Activated CD8-positive, alpha-beta memory T cell treated with anti-CD3 and anti-CD28 coated beads for 4 hours (primary cell): ENCODE measurements at places on chromosomes 16 and 17.

- DNase-seq = no peak
Measured at GRCh38 chr16:31327646-31328225, 27.2 kb upstream of the ITGAX start.

DNA sequence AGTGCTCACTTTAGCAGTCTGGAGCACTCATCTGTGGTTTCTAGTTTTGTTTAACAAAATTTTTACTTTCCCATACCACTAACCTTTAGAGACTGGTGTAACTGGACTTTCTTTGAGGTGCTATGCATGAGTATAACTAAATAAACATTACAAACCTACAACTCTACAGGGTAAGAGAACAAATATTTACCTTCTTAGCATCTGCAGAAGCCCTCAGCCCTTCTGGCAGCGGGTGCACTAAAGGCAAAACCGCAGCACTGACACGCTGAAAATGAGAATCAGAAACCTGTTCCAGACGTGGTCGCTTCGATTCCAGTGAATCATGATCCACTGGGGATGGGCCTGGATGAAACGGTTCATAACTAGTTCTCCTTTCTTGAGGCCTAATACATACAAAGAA lies 43.7 kb downstream of the NCOR1 start:
- no peak for DNase-seq

- DNase-seq = no peak
Measured at GRCh38 chr16:72902206-72902605, 145.7 kb downstream of the ZFHX3 start.

DNA sequence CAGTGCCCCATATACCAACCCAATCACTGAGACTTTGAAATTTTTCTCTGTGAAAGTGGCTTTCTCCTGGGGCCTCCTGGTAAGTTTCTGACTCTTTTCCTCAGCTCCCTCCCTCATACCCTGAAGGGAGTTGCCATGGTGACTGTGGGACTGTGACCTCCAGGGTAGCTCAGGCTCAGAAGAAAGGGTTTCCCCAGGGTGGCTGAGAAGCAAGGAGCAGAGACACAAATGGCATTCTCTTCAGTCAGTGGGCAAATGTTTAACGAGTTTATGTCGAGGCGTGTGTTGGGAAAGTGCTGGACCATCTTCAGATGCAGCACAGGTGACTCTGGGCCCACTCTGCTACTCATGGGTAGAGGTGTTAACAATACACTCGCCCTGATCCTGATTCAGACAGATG lies 46.8 kb downstream of the MRPS23 start:
- DNase-seq = no peak

DNA sequence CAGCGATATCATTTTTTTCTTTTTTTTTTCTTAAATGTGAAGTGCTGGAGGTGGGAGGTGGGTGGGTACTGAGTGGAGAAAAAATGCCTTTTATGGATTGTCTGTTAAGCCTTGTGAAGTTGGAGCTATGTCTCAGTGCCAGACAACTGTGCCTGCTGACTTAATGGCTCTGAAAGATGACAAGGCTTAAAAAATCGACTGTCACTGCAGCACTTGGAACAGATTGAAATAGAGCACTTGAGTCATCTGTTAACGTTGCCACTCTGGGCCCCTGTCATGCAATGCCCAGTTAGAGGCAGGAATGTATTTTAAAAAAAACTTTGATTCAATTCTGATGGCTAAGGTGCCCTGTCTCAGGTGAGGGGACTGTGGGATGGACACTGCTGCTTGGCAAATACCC lies 108.2 kb upstream of the HS3ST2 start:
- DNase-seq = no peak

GRCh38 chr17:45951403-45951802 lies 47.6 kb upstream of the STH start:
- no peak for DNase-seq

DNA sequence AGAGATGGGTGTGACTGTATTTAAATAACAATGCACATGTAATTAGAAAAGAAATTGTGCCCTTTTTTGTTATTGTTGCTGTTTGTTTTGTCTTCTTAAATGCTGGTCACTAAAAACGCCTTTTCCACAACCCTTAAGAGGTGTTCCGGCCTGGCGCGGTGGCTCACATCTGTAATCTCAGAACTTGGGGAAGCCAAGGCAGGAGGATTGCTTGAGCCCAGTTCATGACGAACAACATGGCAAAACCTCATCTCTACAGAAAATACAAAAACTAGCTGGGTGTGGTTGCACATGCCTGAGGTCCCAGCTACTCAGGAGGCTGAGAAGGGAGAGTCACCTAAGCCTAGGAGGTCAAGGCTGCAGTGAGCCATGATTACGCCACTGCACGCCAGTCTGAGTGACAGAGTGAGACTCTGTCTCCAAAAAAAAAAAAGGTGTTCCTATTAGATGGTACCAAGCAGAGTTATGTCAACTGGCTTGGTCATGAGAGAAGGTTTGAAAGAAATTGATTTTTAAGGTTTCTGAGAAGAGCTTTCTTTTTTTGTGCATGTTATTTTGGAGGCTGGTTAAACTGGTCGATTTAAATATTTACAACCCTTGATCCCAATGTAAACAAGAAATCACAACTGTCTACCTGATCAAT lies 23.5 kb upstream of the RFFL start:
- no peak for DNase-seq

- no peak for DNase-seq
Measured at GRCh38 chr17:19531780-19532501, 1.7 kb upstream of the SLC47A1 start.

GRCh38 chr17:37089956-37090355 lies 141.2 kb downstream of the AATF start:
- peak; percentile 43 for DNase-seq

- DNase-seq = no peak
Measured at GRCh38 chr17:56142325-56142724, 10.9 kb upstream of the ANKFN1 start.

DNA sequence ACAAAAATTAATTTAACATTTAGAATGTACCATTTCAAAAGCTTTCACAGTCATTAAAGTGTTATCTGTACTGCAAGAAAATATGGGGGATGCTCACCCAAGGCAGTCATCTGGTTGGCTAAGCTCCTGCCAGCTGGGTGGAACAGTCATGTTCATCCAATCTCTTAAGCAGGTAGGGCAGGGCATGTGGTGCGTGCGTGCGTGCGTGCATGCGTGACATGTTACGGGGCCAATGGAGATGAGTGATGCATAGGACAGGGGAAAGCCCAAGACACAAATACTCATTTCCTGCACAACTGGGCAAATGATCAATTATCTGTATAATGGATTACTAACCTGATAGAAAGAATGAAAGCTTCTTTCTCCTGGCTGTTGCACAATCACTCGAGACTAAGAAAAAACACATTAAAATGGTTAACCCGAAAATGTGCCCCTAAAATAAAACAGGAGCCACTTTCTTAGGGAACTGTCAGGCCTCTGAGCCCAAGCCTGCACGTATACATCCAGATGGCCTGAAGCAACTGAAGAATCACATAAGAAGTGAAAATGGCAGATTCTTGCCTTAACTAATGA lies 104.4 kb downstream of the MYO1D start:
- DNase-seq = no peak

GRCh38 chr17:63349478-63350000 lies 96.6 kb downstream of the CYB561 start:
- DNase-seq = no peak

DNA sequence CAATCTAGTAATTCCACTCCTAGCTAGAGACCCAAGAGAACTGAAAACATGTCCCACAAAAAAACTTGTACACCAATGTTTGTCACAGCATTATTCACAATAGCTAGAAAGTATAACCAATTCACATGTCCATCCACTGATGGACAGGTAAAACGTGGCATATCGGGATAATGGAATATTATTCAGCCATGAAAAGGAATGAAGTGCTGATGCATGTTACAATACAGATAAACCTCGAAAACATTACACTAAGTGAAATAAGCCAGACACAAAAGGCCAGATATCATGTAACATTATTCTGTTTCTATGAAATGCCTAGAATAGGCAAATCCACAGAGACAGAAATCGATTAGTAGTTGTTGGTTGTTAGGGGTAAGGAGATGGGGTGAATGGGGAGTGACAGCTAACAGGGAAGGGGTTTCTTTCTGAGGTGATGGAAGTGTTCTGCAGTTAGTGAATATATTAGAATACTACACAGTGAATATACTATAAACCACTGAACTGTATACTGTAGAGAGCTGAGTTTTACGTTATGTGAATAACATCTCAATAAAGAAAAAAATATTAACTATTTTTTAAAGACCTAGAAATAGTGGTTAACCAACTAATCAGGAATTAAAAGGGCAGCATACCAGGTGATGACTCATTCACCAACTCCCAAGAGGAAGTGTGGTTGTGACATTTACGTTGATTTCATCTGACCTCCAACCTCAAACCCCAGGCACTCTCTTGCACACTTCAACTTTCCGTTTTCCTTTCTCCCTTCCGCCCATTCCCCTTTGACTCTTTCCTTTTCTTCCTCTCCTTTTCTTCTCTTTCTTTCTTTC lies 48.6 kb downstream of the GAS7 start:
- DNase-seq = no peak

GRCh38 chr17:37233036-37233435 lies 142.7 kb upstream of the C17orf78 start:
- DNase-seq = no peak

DNA sequence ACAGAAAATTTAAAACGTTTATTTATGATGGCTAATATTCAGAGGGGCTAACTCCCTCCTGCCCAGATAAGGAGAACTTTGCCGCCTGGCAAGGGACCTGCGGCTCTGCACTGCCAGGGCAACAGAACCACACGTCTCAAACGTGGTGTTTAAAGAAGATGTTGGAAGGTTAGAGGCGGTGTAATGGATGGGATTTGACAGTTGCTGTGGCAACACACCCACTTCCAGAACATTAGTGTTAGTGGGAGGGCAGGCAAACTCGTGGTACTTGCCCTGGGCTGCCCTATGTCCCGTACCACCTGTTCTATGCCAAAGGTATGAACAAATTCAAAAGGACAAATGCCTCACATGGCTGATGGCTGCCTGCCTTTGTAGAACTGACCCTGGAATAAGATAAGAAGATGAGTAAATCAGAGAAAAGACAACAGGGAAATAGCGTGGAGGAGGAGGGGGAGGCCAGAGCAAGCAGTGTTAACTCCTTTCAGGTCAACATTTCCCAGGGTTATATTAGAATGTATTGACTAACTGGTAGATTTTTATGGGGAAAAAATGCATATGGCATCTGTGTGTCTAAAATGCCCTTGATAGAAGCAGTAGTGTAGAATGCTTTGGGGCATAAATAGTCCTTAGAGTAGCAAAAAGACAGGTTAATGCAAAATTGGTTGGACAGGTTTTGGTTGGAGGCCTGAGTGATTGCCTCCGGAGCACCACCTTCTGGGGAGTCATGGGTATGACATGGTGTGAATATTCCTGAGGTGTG lies 30.8 kb downstream of the HLF start:
- peak; percentile 11 for DNase-seq

DNA sequence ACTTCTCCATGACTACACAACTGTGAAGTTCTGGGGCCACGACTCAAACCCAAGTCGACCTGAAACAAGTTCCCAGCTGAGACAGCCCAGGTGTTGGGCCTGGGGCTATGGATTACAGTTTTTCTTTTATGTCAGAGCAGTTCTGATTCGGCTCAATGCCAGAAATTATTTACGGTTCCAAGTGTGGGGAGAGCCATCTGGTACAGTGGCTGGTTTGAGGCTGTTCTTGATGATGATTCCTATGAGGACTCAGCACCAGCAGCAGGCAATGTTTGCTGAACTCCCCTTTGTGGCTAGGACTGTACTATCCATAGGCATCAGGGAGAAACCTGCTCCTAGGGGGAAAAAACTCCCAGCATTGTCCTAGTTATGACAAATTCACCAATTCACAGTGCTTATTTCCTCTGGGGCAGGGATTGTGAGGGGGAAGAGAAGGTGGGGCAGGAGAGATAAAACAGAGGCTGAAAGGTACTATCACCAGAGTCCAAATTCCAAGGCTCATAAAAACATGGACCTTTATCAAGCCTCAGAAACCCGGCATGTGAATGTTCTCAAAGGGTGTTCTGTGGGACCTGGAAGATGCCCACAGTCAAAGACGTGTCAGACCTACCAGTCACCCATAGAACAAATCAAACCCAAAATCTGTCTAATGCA lies 18.2 kb upstream of the CMTM4 start:
- DNase-seq = no peak

DNA sequence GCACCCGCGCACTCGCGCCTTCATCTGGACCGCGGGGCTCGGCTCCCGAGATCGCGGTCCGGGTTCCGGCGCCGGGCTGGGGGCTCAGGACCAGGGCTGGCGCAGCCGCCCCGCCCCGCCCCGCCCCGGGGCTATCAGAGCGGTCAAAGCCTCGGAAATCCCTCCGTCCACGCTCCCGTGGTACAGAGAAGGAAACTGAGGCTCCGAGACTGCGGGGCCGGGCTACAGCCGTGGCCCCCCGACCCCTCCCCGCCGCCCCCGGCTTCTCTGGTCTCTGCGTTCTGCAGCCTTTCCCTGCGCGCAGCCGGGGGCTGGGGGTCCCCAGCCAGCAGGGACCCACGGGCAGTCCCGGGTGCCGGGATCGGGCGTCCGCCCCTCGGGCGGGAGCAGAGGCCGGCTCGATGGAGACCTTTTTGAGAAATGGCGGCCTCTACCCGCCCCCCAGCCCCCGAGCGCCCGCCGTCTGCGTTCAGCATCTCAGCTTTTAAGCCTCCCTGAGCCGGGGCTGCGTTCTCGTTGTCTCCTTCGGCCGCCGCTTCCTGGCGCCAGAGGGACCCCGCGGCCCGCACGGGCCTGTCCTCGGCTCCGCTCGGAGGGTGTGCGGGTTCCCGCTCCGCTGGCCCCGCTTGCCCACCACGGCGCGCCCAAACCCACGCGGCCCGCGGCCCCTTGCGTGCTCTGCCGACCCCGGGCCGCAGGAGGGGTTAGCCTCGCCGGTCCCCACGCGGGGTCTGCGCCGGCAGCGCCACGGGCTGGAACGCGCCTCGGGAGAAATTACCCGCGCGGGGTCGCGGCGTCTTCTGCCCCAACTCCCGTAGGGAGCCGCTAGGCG lies 1.5 kb upstream of the NPTX1 start:
- DNase-seq = no peak

DNA sequence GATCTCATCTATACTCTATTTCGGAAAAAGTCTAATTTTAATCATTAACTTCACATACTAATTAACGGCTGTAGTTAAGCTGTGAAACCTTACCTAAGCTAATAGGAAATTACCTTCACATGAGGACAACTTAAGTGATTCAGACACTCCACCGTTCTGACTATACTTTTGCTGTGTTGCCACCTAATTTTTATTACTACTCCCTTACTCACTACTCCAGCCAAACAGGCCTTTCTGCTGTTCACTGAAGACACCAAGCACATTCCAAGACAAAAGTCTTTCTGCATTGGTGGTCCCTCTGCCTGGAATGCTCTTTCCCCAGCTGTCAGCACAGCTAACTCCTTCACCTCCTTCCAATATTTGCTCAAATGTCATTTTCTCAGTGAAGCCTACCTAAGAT lies 1.3 kb downstream of the CMTR2 start:
- DNase-seq = no peak

- DNase-seq = no peak
Measured at GRCh38 chr17:15273141-15273793, 8.1 kb upstream of the PMP22 start.

DNA sequence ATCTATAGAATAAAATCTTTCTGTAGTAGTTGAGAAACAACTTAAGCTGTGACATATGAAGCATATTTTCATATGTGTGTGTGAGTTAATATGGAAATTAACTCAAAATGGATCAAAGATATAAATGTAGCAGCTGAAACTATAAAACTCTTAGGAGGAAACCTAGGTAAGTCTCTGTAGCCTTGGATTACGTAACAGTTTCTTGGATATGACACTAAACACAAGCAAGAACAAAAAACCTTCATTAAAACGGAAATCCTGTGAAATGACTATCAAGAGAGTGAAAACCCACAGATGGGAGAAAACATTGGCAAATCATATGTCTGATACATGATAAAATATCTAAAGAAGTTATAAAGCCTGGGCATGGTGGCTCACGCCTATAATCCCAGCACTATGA lies 104.4 kb downstream of the VPS53 start:
- no peak for DNase-seq
